SJSA1 (cell line): ENCODE measurements at places on chromosomes 16 and 17. TPM values are rescaled to one million over a fixed set of nuclear protein-coding genes. Genes with fewer than 3 reads are reported as not detected.
A peak's percentile ranks its signal among the peaks of the same experiment; 100 is the strongest.

SOX9 gene
- total RNA-seq = 2.9 and 4.0 TPM in 2 replicates

GRCh38 chr16:67430977-67431774 lies at the start of gene HSD11B2:
Gene HSD11B2 (plus strand): TSS chr16:67431121. CDS start chr16:67431249, 128 bp downstream.
- peak within 1 kb of the TSS; percentile 32 for H3K4me3 ChIP-seq
- H3K36me3 ChIP-seq = no peaks in the 10 kb centered on the region
- H3K27ac ChIP-seq = no peak within 1 kb of the TSS
- DNase-seq = no peak
- peaks cover 31% of the 10 kb centered on the region for H3K27me3 ChIP-seq

DNA sequence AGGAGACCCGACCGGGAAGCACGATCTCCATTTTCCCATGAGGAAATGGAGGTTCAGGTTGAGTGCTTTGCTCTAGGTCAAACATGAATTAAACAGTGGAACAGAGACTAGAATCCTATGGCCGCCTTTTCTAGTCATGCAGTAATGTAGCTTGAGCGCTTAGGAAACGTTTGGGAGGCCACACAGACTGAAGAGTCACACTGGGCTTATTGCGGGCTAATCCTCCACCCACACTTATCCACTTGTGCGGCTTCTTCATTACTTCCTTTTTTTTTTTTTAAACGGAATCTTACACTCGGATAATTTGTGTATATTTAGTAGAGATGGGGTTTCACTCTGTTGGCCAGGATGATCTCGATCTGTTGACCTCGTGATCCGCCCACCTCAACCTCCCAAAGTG lies 26.0 kb downstream of the CACNG3 start:
- H3K27ac ChIP-seq = no peak overlapping the region
- no peak overlapping the region for H3K4me3 ChIP-seq
- H3K27me3 ChIP-seq = peaks cover 9% of the 10 kb centered on the region; the same call in 1 of the 2 replicates

DNA sequence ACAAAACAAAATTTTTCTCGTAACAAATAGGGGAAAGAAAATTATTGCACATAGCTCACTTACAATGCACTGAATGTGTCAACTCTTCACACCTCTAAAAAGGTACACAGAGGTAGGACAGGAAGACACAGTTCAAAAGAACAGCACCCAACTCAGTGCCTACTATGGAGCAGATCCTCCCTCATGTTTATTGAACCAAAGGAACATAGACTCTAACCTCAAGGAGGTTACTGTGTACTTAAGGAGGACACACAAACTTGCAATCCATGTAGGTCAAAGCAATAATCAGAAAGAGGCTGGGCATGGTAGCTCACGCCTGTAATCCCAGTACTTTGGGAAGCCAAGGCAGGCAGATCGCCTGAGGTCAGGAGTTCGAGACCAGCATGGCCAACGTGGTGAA lies 50.3 kb downstream of the SLC39A11 start:
- H3K4me1 ChIP-seq = no peaks in the 10 kb centered on the region
- no peaks in the 10 kb centered on the region for H3K36me3 ChIP-seq
- no peak overlapping the region for H3K4me3 ChIP-seq
- H3K27me3 ChIP-seq = no peaks in the 10 kb centered on the region
- DNase-seq = no peak
- no peak overlapping the region for H3K27ac ChIP-seq

DNA sequence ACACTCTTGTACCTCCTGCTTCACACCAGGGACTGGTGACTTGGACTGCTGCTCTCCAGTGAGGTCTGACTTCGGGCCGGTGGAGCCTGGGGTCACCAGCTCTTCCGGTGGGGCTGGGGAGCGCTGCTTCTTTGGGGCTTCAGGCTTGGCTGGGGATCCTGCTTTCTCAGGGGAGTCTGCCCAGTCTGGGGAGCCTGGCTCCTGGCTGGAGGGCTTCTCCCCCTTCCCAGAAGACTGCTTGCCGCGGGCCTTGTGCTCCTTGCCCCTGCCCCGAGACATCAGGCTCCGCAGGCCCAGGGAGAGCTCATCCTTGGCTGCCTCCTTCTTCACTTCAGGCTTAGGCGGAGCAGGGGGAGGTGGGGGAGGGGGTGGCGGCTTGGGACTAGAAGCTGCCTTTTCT lies 52.4 kb downstream of the MYO18A start:
- no peak overlapping the region for H3K27ac ChIP-seq
- peaks cover 9% of the 10 kb centered on the region for H3K4me1 ChIP-seq
- no peaks in the 10 kb centered on the region for H3K36me3 ChIP-seq
- H3K27me3 ChIP-seq = no peaks in the 10 kb centered on the region
- no peak overlapping the region for H3K4me3 ChIP-seq
- no peak for DNase-seq

- no peak overlapping the region for H3K27ac ChIP-seq
- no peak overlapping the region for H3K4me3 ChIP-seq
- H3K27me3 ChIP-seq = no peaks in the 10 kb centered on the region
- H3K36me3 ChIP-seq = no peaks in the 10 kb centered on the region
- H3K4me1 ChIP-seq = no peaks in the 10 kb centered on the region
- no peak for DNase-seq
These were observed 572.1 kb upstream of the SALL1 start for GRCh38 chr16:51723036-51723724.

- no peaks in the 10 kb centered on the region for H3K27me3 ChIP-seq
- H3K4me3 ChIP-seq = no peak overlapping the region
- no peak for DNase-seq
- no peak overlapping the region for H3K27ac ChIP-seq
- no peaks in the 10 kb centered on the region for H3K4me1 ChIP-seq
These were observed 5.8 kb downstream of the TMEM231 start for GRCh38 chr16:75550211-75550662.
